Activated T-cell treated with anti-CD3 and anti-CD28 coated beads for 48 hours (primary cell): ENCODE measurements at places on chromosomes 7 and 10.

DNA sequence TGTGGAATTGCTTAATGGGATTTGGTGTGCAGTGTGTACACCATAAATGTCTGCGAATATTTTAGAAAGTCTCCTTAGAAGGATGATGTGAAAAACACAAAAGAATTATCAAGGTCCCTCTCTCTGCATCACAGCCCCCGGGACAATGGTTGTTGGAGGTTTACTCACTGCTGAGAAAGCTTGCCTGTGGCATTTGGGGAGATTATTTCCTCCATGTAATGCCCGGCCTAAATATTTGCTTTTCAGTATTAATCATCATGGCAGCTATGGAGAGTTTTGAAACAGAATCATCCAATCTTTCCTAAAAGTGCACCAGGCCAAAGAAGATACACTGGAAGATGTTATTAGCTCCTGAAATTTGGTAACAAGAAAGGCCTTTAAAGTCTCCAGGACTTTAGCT is 113.8 kb upstream of the ADCY1 start:
- DNase-seq = no peak

DNA sequence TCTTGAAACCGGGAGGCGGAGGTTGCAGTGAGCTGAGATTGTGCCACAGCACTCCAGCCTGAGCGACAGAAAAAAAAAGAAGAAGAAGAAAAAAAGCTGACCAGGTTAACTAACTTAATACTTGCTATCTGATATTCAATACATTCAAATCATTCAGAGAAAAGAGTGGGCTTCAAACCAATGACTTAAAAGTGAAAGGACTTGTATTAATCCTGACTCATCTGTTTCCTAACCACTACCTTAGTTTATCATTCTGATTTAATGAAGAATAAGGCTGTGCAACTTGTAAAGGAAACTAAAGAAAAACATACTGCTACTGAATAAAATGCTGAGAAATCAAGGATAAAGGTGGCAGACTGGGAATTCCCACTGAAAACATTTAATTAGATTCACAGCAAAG is 128.4 kb downstream of the NRBF2 start:
- DNase-seq = no peak

- no peak for DNase-seq
Measured at GRCh38 chr7:20238754-20239324, 21.7 kb upstream of the MACC1 start.

DNA sequence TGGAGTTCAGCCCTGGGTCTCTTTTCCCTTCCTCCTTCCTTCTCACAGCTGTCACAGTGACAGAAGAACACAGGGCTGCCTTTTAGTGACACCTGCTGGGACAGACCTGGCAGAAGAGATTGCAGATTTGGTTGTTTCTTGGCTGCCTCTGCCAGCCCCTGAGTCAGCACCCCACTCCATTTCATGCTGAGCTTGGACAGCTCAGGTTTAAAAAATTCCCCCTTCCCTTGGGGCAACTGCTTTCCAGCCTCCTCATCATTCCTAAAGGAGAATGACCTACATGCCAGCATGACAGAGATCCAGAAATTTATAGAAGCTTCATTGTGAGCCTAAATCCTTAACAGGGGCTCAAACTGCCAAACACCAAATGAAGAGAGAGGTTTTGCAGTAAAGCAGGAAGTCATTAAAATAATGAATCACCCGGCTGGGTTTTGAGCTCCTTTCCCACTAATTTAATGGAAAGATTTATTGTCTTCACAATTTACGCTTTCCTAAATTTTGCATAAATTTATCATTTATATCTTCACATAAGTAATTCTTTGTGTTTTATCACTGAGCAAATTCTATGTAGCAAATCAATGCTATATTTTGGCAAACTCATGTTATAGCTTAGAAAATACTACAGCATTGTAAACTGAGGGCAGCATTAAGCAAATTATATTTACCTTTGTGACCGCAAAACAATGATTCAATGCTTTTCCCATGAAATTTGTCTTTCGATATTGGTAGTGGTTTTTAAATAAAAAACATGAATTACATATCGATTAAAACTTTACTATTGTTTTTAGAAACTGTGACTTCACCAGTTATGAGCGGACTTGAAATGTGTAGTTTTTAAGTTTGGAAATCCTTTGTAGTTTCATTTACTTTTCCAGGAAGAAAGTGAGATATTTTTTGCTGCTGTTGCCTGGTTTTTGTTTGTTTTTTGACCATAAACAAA is 399.5 kb upstream of the ANKRD30A start:
- DNase-seq = no peak

DNA sequence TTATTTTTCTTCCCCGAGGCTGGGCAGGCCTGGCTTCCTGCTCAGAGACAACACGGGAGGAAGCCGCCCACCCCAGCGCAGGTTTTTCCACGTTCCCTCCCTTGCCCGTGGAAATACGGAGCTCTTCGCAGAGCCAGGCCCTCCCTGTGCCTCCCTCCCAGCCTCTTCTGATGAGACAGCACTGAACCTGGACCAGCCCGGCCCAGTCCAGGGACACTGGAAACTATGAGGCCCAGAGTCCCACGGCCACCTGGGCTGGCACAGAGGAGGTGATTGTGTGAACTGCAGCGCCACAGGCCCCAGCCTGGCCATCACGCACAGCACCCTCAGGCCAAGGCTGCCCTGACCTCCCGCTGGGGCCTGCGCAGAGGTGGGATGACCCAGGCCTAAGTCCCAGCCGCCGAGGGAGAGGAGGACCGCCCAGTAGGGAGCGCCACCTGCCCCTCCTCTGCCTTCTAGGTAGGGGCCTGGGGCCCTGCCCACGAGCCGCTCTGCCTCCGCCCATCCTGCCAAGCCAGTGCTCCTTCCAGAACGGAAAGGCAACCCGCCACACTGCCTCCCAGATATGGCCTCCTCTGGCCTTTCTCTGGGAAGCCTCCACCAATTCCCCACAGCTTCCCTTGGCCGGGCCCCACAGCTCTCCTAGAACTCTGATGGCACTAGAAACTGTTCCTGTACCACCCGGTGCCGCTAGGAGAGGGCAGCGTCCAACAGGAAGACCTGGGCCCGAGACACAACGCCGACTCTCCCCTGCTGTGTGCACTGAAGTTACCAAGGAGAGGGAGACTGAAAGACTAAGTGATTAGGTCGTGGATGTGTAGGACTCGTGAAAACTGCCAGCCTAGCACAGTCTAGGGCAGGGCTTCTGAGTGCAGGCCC is 57.2 kb downstream of the PROSER2 start:
- no peak for DNase-seq
